ENCODE measurements at places on chromosomes 11 and 22. TPM values are rescaled to one million over a fixed set of nuclear protein-coding genes. Genes with fewer than 3 reads are reported as not detected.

NCAM1 gene
- total RNA-seq: 1.4 TPM

- no peak for DNase-seq
These were observed 23.7 kb upstream of the NAP1L4 start for GRCh38 chr11:3015796-3016195.

GRCh38 chr22:42881982-42882656, 25.0 kb upstream of the ARFGAP3 start:
- no peak for DNase-seq

GRCh38 chr22:37752189-37753087, 55.3 kb upstream of the GCAT start:
- DNase-seq: peak; percentile 90

GRCh38 chr11:78742430-78742829, 167.8 kb upstream of the NARS2 start:
- no peak for DNase-seq

GRCh38 chr11:68004551-68005335, 846 bp upstream of the UNC93B1 start:
- no peak for DNase-seq

PNPLA3 gene
- 0.59 TPM for total RNA-seq

GRCh38 chr22:34885852-34886251, 180.1 kb upstream of the ISX start:
- DNase-seq: no peak

DNA sequence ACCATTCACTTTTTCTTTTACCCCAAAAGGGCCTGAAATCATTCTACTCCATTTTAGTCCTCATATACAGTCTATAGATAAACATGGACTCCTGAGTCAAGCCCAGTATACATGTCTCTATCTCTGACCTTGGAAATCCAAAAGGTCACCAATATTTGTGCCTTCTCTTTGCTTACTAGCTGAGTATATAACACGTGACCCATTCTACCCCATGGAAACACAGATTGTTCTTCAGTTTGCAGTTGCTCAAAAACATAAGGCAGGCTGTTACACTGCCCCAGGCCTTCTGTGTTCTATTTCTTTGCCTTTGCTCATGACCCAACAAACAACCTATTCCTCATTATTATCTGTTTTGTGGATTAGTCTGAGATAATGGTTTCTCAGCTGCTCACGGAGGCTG, 5.8 kb downstream of the NRIP3 start:
- no peak for DNase-seq

DNA sequence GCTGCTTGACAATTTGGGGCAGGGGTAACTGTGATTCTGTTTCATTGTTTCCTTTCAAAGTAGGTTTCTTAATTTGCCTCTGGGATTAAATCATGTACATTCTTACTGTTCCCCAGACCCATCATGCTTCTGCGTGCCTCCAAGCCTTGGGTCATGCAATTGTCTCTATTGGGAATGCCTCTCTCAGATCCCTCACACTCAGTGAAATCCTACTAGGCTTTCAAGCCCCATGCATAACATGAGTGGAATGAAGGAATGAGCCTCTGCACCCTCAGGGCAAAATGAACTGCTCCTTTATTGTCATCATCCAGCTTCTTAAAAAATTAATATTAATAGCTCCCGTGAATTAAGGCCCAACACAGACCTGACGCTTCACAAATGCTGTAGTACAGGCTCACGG, 381.7 kb downstream of the TENM4 start:
- no peak for DNase-seq

DNA sequence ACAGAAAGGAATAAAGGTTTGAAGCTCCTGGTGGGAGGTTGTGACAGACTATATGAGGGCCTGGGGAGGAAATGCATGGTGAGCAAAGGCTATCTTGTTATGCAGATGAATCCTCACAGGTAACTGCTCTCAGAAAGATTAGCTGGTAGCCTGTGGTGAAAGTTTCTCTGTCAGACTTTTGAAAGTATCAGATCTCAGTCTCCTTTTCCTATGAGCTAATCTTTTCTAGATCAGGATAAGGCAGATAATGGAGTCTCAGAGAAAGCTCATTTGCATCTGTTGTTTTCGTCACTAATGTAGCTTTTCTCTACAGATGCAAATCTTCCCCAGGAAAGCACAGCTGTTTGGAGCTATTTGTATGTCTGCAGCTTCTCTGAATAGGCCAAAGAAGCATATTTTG, 21.0 kb upstream of the OR6X1 start:
- DNase-seq: no peak

DNA sequence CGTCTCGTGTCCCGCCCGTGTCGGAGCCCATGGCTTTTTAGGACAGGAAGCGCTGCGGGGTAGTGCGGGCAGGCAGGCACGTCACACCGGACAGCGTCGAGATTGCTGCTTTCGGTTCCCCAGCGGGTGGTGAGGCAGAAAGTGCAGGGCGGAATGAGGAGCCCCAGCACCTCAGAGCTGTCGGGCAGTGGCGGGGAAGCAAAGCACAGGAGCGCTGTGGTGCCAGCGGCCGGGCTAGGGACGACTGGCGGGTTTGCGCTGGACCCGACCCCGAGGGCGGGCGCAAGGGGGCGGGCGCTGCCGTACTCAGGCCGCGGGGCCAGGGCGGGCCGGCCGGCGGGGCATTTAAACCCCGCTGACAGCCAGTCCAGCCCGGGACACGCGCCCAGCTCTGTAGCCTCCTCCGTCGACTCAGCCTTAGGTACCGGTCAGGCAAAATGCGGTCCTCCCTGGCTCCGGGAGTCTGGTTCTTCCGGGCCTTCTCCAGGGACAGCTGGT, at the start of gene SLC37A2:
SLC37A2 (plus strand) TSS at position 375 of the 498 bp plus-strand sequence; CDS start at position 438, 63 bp downstream.
- DNase-seq: peak; percentile 95

- no peak for DNase-seq
These were observed 9.0 kb upstream of the PANX3 start for GRCh38 chr11:124602193-124602592.

DNA sequence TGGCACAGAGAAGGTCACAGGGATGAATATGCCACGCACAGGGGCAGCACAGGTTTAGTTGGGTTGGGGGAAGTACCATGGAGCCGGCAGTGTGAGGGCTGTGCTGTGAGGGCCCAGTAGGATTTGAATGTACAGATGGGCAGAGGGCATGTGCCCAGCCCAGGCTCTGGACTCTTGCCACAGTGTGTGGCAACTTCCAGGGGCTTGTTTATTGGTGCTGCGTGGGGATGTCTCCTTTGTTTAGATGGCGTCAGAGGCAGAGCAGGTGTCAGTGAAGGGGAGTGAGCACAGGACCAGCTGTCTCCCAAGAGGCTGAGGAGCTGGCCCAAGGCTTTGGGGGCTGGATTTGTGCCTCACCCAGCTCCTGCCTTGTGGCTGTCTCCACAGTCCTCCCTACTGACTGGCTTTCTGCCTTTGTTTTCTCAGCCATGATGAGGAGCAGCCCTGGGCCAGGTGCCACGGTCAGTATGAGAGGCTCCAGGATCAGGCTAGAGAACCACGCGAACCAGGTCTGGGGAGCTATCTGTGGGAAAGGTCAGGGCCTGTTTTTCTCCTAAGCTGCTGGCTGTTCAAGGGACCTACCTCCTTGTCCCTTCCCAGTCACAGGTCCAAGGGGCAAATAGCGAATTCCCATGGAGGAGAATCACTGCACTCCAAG, 21.9 kb downstream of the SUN2 start:
- DNase-seq: peak; percentile 57

PAX6 gene
- total RNA-seq: not detected

GRCh38 chr22:45190202-45190872, 26.6 kb downstream of the NUP50 start:
- no peak for DNase-seq

DNA sequence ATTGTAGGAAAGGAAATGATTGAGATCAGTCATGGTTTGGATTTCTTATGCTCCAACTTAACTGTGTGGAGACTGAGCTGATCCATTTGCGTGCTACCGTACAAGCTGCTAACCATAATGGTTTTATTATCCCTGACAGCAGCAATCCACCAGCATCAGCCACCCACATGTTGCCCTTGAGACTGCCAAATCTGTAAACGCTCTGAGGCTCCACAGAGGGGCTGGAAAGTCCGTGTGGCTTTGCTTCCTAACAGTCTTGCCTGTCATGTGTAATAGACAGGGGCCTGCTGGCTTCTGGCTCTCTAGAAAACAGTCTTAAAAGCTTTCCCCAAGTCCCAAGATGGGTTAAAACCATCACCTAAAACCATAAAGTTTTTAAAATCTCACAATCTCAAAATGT, 30.1 kb downstream of the ATG16L2 start:
- no peak for DNase-seq

DNA sequence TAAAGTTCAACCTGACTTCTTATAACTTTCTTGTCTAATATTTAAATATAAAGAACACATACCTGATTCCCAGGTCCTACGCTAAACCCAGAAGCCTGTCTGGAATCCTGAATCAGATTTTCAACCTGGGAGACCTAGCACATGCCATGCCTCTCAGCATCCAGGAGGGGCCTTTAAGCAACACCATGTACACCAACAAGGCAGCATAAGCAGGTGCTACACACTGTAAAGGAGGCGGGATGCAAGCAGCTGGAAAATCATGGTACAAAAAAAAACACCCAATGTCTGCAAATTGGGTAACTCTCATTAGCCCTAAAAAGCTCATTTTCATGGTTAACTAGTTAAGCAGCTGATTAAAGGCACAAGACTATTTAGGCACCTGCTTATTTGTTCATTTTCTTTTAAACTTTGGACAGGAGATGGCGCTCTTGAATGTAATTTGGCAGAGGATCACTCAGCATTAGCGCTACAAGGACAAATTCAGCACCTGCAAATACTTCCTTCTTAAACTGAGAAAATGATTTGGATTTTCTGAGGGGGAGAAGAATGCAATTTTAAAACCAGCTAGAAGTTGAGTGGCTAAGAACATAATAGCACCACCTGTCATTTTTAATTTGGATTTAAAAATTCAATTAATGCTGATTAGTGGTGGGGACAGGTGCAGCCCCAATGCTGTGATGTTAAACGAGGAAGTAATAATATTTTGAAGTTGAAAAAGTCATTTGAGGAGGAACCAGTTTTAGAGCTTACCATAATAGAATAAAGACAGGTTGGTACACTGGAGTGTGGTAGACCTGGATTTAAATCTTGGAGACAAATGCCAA, 104.0 kb downstream of the FAR1 start:
- no peak for DNase-seq

DNA sequence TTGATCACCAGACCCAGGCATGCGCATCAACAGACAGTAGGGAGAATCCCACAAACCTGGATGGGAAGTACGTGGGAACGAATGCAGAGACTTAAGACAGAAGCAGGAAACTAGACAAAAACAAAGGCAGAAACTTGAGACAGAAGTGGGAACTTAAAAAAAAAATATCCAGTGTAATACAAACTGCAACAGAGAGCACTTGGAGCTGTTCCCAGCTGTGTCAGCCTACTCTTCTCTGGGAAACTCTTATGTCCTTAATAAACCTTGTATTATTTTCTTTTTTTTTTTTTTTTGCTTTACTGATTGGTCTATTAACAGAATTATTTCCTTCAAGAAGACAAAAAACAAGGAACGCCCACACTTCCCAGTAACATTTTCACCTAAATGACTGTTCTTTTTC, 1818.1 kb upstream of the RAG2 start:
- DNase-seq: no peak

- DNase-seq: no peak
These were observed 22.0 kb downstream of the CELSR1 start for GRCh38 chr22:46515208-46516111.

C11orf16 gene
- total RNA-seq: 6.1 TPM

GRCh38 chr11:9228091-9228490, 37.1 kb downstream of the DENND5A start:
- no peak for DNase-seq

DNA sequence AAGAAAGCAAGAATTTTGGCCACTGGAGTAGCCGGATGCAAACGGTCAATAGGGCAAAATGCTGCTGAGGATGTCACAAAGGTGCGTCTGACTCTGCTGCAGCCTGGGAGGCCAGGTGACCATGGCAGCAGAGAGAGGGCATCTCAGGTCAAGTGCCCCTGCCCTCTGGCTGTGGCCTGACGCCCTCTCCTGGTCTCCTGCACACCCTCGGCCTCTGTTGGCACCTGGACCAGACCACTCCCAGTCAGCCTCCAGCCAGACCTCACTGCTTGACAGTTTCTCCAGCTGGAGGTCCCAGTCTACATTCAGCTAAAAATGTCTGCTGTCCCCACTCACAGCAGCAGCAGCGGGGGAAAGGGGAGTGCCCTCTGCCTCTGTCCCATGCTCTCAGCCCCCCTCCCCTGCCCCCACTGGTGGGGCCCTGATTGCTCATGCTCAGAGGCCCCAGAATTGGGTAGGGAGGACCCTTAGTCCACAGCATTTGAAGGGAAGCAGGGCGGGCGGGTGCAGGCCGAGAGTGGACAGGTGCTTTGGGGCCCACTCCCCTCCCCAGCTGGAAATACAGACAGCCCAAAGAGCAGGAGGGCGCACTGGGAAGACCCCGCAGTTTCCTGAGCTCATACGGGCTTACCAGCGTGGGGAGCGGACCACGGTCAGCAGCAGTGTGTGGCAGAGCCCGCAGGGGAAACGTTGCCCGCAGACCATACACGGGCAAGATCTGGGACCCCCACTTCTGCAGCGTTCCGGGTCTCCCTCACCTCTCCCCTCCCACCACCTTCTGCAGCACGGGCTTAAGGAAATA, 1.6 kb upstream of the BRSK2 start:
- DNase-seq: peak; percentile 77

ANO9 gene
- 24.5 TPM for total RNA-seq

- no peak for DNase-seq
These were observed 19.3 kb upstream of the SYT7 start for GRCh38 chr11:61599968-61600710.

GRCh38 chr11:126919147-126919823, 81.3 kb downstream of the KIRREL3 start:
- DNase-seq: no peak

GRCh38 chr22:29004647-29005371, 56.8 kb downstream of the C22orf31 start:
- DNase-seq: peak; percentile 68

- no peak for DNase-seq
These were observed 251.9 kb downstream of the ST3GAL4 start for GRCh38 chr11:126607374-126607773.

DNA sequence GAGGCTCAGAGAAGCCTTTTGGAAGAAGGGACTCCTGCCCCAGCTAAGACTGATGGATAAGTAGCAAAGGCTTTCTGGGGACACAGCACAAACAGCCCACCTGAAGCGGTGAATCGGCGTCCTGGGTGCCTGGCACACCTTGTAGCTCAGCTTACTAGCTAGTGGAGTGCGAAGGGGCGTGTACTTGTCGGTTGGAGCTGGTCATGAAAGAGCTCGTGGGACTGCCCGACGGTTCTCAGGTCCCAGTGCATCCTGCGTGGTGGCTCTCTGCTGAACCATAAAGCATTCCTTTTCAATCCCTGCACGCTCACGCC, 690 bp upstream of the UVRAG start:
- peak; percentile 88 for DNase-seq

Measured in upper lobe of left lung (tissue), 6 donors.